ENCODE measurements at places on chromosomes 13 and 19.

DNA sequence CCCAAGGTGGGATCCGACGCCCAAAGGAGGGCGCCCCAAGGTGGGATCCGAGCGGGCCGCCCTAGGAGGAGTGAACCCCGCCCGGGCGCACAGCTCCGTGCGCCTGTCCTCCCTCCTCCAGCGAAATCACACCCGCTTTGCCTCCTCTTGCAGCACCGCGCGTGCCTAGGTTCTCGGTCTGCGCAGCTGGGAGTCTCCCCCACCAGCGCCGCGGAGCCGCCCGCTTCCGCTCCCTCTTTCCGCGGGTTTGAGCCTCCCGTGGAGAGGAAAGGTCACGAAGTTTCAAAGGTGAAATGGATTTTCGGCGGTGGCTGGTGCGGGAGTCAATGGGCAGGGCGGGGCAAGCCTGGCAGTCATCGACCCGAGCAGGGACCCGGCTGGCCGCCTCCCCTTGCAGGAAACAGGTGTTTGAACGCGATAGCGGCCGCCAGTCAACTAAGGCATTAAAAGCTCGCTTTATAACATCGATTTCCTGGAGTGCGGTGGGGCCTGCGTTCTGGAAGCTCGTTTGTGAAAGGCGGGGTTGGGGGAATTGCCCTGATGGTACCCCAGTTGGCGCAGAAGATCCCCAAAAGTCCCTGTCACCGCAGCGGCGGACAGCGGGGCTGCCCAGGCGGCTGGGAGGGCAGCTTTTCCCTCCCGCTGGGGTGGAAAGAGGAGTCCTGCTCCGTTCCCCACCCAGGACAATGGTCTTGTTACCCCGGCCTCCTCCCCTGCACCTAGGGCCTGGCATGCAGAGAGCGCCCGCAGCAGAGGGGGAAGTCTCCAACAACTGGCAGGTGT, 9.0 kb upstream of the SOX1 start:
- no peak for DNase-seq

- no peak for DNase-seq
Observed at GRCh38 chr19:21705393-21705792, 62.0 kb downstream of the ZNF100 start.

DNA sequence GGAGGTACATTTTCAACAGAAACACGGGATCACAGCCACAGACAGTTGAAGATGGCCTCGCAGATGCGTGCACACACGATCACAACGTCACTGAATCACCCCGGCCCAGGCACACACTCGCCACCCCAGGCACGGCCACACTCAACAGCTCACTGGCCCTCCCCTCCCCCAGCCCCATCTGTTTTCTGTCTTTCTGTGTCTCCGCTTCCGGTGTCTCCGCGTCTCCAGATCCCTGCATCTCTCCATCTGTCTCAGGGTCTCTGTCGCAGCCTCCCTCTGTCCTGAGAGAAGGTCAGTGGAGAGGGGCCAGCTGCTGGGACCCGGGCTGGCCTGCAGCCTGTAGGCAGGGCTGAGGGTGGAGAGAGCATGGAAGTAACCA, 3.8 kb upstream of the ATP1A3 start:
- DNase-seq = no peak

GRCh38 chr13:46526740-46527139, 26.2 kb upstream of the LRCH1 start:
- DNase-seq = no peak

GRCh38 chr19:50322931-50323781, 6.0 kb downstream of the KCNC3 start:
- no peak for DNase-seq

All from omental fat pad (tissue), 4 donors.